ENCODE measurements at places on chromosomes 2 and 18.

DNA sequence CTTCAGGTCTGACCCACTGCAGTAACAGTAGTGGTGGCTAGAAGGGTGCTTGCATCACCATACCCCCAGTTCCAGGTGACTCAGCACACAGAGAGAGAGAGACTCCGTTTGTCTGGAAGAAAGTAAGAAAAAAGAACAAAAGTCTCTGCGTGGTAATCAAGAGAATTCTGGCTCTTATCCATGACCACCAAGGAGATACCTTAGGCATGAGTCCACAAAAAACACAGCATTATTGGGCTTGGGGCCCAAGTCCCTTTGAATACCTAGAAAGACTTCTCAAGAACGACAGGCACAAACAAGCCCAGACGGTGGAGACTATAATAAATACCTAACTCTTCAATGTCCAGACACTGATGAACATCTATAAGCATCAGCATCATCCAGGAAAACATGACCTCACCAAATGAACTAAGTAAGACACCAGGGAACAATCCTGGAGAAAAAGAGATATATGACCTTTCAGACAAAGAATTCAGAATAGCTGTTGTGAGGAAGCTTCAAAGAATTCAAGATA, 21.7 kb upstream of the BAZ2B start:
- no peaks in the 10 kb centered on the region for H3K4me1 ChIP-seq
- H3K27ac ChIP-seq, result no peak overlapping the region
- H3K27me3 ChIP-seq, result no peaks in the 10 kb centered on the region
- H3K4me3 ChIP-seq, result no peak overlapping the region

DNA sequence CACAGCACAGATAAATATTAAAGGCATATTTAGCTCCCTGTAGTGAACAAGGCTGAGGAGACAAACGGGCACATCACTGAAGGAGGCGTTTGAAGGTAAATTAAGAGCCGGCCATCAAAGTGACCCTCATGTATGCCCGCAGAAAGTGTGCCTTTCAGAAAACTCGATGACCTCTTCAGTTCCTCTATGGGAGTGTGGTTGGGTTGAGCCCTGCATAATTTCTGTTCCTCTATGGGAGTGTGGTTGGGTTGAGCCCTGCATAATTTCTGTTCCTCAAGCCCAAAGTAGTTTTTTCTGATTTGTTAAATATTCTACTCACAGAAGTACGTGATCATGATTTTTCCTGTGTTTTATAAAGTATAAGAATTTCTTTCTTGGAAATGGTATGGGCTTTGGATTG, 568.5 kb downstream of the TSN start:
- no peaks in the 10 kb centered on the region for H3K4me1 ChIP-seq
- no peaks in the 10 kb centered on the region for H3K27me3 ChIP-seq
- H3K36me3 ChIP-seq, result no peaks in the 10 kb centered on the region
- no peak overlapping the region for H3K4me3 ChIP-seq
- no peak for DNase-seq

DNA sequence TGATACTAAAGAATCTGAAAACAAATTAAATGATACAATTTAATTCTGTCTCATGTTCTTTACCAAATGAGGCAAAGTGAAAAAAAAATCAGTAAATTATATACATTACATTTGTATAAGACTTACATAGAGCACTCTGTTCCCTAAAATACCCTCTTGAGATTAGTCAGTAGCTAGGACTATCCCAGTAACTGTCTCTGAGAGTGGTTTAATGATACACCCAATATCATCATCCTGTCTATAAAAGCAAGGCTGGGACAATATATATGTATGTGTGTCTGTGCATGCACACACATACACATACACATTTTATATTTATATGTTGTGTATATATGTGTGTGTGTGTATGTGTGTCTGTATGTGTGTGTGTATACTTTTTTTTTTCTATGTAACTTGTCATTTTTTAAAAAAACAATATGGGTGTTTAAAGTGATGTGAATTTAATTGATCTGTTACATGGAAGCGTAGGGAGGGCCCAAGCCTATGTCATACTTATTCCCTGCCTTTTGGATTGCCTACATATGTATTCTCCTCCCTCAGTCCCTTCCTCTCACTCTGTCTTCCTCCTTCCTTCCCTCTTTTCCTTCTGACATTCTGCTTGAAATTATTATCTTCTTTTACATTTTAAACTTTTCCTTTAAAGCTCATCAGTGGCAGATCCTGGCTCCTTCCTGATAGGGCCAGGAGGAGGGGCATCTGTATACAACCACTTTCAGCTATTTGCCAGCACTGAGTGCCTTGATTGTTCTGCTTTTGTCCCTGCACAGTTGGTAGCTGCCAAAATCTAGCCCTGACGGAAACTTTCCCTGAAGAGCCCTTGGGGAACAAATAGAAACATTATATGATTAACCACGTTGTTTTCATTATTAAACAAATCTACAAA, 6.8 kb downstream of the ASXL3 start:
- no peaks in the 10 kb centered on the region for H3K36me3 ChIP-seq
- no peak overlapping the region for H3K27ac ChIP-seq
- DNase-seq, result no peak
- H3K27me3 ChIP-seq, result no peaks in the 10 kb centered on the region
- H3K4me3 ChIP-seq, result no peak overlapping the region
- H3K4me1 ChIP-seq, result no peaks in the 10 kb centered on the region

DNA sequence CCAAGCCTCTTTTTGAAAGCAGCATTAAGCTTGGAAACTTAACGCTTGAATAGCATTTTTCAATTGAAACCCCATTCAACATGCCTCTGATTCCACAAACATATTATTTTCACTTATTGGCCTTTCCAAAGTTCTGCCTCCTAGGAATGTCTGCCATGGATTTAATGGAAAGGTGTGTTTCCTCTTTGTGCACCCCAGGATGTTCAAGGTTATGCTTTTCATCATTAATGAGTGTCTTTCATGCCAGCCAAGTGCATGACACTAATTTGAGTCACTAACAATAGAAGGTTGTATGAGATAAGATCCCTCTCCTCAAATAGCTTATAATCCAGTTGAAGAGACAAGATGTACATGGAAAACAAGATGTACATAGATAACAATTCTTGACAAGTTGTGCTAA, 84.7 kb downstream of the ALPK2 start:
- no peak for DNase-seq
- H3K27ac ChIP-seq, result no peak overlapping the region

GRCh38 chr18:67926929-67927864, 410.7 kb upstream of the DSEL start:
- no peaks in the 10 kb centered on the region for H3K4me1 ChIP-seq
- no peaks in the 10 kb centered on the region for H3K27me3 ChIP-seq
- H3K27ac ChIP-seq, result no peak overlapping the region
- no peaks in the 10 kb centered on the region for H3K36me3 ChIP-seq
- no peak overlapping the region for H3K4me3 ChIP-seq

GRCh38 chr2:33034784-33035183, 88.0 kb downstream of the LTBP1 start:
- H3K27ac ChIP-seq, result no peak overlapping the region
- H3K27me3 ChIP-seq, result no peaks in the 10 kb centered on the region
- DNase-seq, result no peak
- no peaks in the 10 kb centered on the region for H3K4me1 ChIP-seq
- no peaks in the 10 kb centered on the region for H3K36me3 ChIP-seq

DNA sequence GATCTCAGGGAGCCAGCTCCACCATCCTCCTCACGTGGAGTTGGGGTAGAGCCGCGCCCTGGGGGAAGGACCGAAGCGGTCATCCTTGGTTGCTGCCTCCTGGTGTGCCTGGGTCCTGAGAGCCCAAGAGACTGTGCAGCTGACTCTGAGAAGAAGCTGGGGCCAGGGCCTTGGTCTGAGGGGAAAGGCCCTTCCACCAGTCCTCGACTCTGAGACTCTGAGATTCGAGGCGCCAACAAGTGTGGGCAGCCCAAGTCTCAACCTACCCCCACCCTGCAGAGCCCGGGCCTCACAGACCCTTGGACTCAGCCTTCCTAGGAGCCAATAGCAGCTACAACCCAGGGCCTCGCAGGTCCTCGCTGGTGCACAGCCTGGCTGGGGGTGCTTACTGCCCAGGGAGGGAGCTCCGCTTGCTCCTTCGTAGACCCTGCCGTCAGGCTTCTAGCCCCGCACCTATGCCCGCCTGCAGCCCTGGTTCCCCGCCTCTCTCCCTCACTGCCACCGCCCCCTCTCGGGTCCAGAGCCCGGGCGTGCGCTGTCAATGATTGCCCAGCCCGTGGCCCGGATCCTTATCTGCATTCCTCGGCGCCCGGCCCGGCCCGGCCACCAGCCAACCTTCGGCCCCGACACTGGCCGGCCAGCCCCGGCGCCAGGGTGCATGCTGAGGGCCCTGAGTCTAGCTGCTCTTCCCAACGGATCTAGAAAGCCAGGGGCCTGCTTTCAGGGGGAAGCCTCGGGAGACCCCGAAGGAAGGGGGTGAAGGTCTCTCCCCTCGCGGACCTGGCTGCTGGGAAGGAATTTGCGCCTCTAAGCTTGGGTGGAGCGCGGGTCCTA, 2.0 kb downstream of the IHH start:
- DNase-seq, result no peak
- H3K27ac ChIP-seq, result no peak overlapping the region
- peaks cover 39% of the 10 kb centered on the region for H3K27me3 ChIP-seq
- H3K4me3 ChIP-seq, result no peak overlapping the region
- H3K36me3 ChIP-seq, result no peaks in the 10 kb centered on the region

- H3K27me3 ChIP-seq, result no peaks in the 10 kb centered on the region
- no peak for DNase-seq
- H3K4me3 ChIP-seq, result no peak overlapping the region
- H3K36me3 ChIP-seq, result peaks cover 8% of the 10 kb centered on the region
Measured at GRCh38 chr2:105827351-105828096, 82.8 kb downstream of the NCK2 start.

GRCh38 chr2:241956521-241957110, 87.1 kb downstream of the RTP5 start:
- no peaks in the 10 kb centered on the region for H3K27me3 ChIP-seq
- DNase-seq, result no peak
- no peaks in the 10 kb centered on the region for H3K4me1 ChIP-seq
- H3K4me3 ChIP-seq, result no peak overlapping the region
- no peak overlapping the region for H3K27ac ChIP-seq

GRCh38 chr2:237427769-237428506, 14.0 kb upstream of the COL6A3 start:
- no peak overlapping the region for H3K27ac ChIP-seq
- H3K36me3 ChIP-seq, result no peaks in the 10 kb centered on the region
- H3K4me3 ChIP-seq, result peak overlapping the region; percentile 11
- no peak for DNase-seq
- no peaks in the 10 kb centered on the region for H3K27me3 ChIP-seq
- peaks cover 46% of the 10 kb centered on the region for H3K4me1 ChIP-seq

GRCh38 chr2:237355701-237356100, 58.3 kb downstream of the COL6A3 start:
- DNase-seq, result no peak
- H3K36me3 ChIP-seq, result no peaks in the 10 kb centered on the region
- no peak overlapping the region for H3K4me3 ChIP-seq
- H3K4me1 ChIP-seq, result no peaks in the 10 kb centered on the region
- no peaks in the 10 kb centered on the region for H3K27me3 ChIP-seq
- H3K27ac ChIP-seq, result no peak overlapping the region

DNA sequence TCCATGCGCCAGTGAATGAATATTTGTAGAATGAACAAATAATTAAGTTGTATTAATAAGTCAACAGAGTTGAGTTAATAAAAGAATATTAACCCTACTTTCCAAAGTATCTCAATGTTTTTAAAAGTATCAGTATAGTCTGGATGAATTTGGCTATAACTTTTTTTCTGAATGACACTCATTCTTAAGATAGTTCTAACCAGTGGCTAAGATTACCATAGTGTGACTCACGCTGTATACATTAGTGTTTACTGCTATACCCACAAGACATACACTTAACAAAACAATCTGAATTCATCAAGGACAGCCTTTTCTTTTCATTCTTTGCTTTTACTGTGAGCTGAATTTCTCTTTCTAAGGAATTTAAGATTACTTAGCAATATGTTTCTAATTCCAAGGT, 77.0 kb upstream of the PDE1A start:
- DNase-seq, result no peak
- H3K27me3 ChIP-seq, result no peaks in the 10 kb centered on the region
- H3K4me1 ChIP-seq, result no peaks in the 10 kb centered on the region
- no peaks in the 10 kb centered on the region for H3K36me3 ChIP-seq
- H3K27ac ChIP-seq, result no peak overlapping the region

DNA sequence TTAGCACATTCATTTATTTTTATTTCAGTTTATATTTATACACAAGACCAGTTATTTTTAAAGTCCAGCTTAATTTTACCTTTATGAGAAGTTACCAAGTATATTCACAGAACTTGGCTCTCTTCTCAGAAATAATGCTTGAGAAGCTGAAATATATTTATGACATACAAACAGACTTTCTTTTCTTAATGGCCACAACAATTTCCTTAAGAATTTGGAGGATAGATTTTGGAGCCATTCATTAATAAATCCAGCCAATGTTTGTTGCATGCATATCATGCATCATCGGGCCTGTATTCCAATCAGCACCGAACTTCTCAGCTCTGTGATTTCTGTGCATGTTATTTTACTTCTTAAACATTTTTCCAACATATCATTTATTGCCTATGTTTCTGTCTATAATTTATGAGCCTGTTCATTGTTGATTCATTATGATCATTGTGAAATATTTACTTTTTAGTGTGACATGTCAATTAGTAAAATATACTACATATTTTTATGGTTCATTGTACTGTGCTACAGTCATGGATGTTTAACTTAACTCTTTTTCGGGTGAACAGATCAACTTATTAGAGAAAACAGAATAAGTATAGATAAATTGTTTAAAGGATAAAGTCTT, 3.5 kb downstream of the GULP1 start:
- H3K36me3 ChIP-seq, result no peaks in the 10 kb centered on the region
- no peak for DNase-seq
- no peaks in the 10 kb centered on the region for H3K27me3 ChIP-seq

DNA sequence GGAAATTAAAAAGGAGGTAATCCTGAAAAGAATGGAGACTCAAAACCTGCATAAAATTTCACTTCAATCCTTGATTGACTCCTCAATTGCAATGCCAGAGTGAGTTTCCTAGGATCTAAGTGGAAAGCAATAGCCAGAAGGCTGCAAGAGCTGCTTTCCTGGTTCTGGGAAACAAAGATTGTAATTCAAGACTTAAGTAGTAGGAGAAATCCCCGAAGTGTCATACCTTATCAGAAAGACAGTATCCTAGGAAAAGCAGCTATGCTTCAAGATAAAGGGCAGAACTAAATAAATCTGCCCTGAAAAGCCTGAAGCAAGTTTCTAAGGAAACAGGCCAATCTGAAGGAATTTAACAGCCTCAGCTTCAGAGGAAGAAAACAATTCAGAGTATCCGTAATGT, 390.2 kb downstream of the DSC3 start:
- H3K36me3 ChIP-seq, result no peaks in the 10 kb centered on the region
- no peak overlapping the region for H3K27ac ChIP-seq
- no peak for DNase-seq
- no peaks in the 10 kb centered on the region for H3K4me1 ChIP-seq

- no peaks in the 10 kb centered on the region for H3K27me3 ChIP-seq
- DNase-seq, result no peak
- H3K27ac ChIP-seq, result no peak overlapping the region
- no peak overlapping the region for H3K4me3 ChIP-seq
- H3K36me3 ChIP-seq, result no peaks in the 10 kb centered on the region
Measured at GRCh38 chr2:18684206-18685038, 95.1 kb upstream of the NT5C1B start.

- H3K4me1 ChIP-seq, result no peaks in the 10 kb centered on the region
- DNase-seq, result no peak
- no peak overlapping the region for H3K4me3 ChIP-seq
- no peaks in the 10 kb centered on the region for H3K36me3 ChIP-seq
- no peaks in the 10 kb centered on the region for H3K27me3 ChIP-seq
Measured at GRCh38 chr18:74250131-74250530, 41.6 kb downstream of the CYB5A start.

GRCh38 chr2:26696351-26696816, 3.9 kb downstream of the KCNK3 start:
- no peaks in the 10 kb centered on the region for H3K4me1 ChIP-seq
- H3K27me3 ChIP-seq, result peaks cover 19% of the 10 kb centered on the region
- DNase-seq, result no peak
